ENCODE measurements at places on chromosomes 4 and X.

DNA sequence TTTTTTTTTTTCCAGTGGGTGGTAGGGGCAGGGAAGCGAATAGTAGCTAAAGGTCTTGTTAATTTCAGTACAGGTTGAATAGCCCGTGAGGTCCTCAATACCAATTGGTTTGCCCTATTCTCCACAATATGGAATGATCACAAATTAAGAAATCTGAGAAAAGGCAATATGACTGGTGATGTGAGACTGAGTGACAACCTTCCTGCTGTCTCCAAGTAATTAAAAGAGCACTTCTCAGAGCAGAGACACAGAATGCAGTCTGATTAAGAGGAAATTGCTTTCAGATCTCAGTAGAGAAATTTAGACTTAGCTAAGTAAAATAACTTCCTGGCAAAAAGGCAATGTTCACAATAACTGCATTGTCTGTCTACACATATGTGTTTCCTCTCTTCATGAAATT is 23.0 kb downstream of the GPR174 start:
- peak; percentile 27 for DNase-seq

- no peak for DNase-seq
Measured at GRCh38 chr4:98656886-98657285, 1.5 kb downstream of the TSPAN5 start.

DNA sequence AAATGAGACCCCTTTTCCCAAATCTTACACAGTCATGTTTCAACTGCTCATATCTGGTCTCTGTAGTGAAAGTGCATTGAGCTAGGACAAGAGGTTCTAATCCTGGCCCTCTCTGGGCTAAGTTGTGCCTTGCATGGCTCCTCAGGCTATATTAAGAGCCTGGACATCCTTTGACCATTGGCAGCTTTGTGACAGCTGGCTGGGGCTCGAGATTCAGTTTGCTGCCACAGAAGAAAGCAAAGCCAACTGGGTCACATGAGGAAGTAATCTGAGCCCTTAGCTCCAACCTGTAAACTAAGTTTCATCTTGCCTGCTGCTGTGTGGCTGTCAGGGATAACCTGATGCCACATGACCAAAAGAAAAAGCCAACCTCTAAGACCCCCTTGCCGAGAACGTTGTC is 51.8 kb upstream of the JADE1 start:
- no peak for DNase-seq

DNA sequence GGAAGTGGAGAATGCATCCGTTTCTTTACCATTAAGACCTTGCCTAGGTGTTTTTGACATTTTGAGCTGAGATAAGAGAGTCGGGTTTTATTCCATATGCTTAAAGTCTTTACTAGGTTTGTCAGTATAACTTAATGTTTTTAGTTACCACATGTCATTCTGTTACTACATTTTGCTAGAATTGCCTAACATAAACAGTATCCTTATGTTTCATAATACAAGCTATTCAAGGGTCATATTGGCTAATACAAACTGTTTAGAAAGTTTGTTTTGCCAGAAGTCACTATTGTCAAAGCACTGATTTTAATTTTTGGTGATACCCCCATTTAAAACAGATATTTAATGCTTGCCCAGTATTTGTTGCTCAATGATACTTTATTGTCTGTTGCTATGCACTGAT is 427.7 kb upstream of the MAGEB2 start:
- DNase-seq, result no peak

- no peak for DNase-seq
Measured at GRCh38 chrX:42616981-42617380, 161.0 kb downstream of the PPP1R2C start.

GRCh38 chrX:9501362-9501761 is 36.5 kb downstream of the TBL1X start:
- DNase-seq, result no peak

DNA sequence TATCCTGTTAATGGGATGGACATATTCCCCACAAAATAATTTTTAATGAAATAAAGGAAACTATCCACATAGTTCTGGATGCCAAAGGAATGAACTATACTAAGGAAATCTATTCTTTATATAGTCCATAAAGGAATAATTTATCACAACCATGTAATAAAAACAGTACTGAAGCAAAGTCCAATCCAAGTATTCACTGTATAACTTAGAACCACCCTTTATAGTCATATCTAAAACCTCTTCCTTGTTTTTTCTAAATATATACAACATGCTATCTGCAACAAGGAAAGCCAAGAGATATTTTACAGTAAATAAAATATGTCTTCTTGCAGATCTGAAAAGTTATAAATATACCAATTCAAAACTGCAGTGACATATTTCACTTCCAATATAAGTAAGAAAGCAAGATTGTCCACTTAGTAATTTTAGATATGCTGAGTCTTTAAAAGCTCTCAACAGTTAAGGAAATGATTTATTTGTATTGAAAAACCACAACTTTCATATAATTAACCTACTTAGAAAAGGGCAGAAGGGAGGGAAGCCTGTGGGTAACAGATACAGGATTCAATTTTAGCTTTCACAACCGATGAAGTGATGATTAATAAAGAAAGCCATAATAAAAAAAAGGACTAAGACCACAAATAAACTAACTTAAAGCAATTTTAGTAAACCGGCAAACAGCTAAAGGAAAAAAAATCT is 8.0 kb downstream of the NR3C2 start:
- DNase-seq, result no peak

DNA sequence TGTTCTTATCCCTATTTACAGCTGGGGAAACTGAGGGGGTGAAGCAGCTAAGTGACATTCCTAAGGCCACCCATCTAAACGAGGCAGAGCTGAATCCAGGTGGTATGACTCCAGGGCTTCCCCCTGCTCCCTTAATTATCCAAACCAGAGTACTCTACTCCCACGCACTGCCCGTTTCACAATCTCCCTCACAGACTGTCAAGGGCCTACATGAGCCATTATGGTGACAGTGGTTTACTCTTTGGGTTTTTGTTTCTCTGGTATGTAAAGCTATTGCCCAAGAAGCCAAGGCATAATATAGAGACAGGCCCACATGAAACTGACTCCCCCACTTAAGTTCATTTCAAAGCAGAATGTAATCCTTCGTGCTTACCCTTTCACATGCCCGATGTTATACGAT is 95.1 kb downstream of the NHS start:
- DNase-seq, result peak; percentile 4

- DNase-seq, result no peak
Measured at GRCh38 chr4:122766950-122767349, 34.4 kb downstream of the BBS12 start.

- DNase-seq, result no peak
Measured at GRCh38 chr4:159175989-159176375, 73.1 kb downstream of the RAPGEF2 start.

- DNase-seq, result no peak
Measured at GRCh38 chr4:145011636-145012035, 86.4 kb downstream of the ANAPC10 start.

DNA sequence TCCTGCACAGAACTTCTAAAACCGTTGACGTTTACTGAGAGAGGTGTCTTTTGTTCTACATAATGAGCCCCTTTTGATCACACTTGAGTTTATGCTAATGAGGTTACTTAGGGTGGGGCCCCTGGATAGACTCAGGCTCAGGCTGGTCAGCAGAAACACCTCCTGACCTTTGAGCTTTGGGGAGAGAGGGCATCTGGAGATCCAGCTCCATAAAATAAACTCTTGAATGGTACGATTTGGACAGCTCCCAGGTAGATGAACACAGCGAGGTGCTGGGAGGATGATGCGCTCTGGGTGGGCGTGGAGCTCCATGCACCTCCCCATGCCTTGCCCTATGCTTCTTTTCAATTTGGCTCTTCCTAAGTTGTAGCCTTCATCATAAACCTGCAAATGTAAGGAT is 52.0 kb downstream of the ENOPH1 start:
- DNase-seq, result no peak

- no peak for DNase-seq
Measured at GRCh38 chr4:153260553-153261300, 56.5 kb downstream of the TRIM2 start.

GRCh38 chr4:174056959-174057358 is 226.5 kb downstream of the FBXO8 start:
- no peak for DNase-seq

DNA sequence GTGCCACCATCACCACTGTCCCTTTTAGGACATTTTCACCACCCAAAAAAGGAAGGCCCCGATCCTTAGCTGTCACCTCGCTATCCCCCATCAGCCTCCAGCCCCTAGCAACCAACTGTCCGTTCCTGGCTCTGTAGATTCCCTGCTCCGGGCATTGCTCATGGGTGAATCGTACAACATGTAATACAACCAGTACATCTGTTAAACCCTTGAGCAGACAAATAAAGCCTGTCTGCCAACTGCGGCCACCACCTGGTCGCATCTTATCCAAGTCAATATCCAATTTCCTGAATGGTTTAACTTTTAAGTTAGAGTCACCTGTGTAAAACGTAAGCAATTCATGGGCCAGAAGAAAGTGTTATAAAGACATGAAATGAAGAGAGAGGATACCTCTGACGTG is 251.9 kb downstream of the AFAP1 start:
- DNase-seq, result no peak

DNA sequence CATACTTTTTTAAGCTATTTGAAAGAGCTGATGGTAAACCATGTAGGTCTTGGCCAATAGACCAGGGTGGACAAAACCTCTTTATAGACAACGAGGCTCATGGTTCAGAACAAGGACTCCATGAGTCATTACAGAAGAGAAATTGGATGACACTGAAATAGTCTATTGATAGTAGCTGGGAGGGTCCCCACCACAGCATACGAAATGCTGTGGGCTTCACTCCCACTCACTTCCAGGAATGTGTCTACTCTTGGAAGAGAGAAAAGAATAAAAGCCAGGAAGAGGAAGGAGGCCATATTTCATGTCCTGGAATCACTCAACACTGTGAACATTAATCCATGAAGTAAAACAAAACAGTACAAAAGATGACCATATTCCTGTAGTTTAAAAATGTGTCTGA is 82.3 kb upstream of the MXRA5 start:
- no peak for DNase-seq

DNA sequence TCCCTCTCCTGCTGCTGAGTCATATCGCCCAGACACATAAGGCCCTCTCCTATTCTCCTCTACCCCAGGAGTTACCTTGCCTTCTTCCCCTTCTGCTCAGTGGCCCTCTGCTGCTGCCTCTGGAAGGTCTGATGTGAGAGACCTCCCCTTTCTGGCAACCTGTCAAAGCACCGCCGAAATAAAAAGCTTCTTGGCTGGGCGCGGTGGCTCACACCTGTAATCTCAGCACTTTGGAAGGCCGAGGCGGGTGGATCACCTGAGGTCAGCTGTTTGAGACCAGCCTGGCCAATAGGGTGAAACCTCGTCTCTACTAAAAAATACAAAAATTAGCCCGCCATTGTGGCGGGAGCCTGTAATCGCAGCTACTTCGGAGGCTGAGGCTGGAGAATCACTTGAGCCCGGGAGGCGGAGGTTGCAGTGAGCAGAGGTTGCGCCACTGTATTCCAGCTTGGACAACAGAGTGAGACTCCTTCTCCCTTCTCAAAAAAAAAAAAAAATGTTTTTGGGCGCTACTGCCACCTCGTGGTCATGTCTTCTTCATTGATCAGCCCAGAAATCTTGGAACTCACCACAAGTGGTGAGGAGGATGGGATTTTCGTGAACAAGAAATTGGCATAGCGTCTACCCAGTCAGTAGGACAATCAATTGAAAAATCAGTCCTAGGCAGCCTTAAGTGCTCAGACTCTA is 8.6 kb upstream of the ZXDA start:
- DNase-seq, result peak; percentile 74

DNA sequence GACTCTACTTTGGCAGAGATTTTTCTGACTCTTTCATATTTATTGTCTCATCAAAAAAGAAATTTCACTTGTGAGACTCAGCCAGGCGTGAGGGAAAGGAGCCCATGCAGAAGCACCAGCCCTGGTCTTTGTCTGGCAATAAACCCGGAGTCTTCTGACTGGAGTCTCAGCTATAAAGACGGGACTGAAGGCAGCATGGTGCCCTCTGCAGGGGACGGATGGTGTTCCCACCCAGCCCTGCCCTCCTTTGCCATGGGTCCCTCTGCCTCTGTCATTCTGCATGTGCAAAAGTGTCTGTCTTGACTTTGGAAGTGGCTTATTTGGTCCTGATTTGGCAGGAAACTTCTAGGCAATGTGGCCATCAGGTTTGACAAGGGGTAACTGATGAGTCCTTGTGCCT is 14.2 kb downstream of the ZNF185 start:
- peak; percentile 52 for DNase-seq

GRCh38 chr4:145644699-145645098 is 25.5 kb downstream of the MMAA start:
- no peak for DNase-seq

DNA sequence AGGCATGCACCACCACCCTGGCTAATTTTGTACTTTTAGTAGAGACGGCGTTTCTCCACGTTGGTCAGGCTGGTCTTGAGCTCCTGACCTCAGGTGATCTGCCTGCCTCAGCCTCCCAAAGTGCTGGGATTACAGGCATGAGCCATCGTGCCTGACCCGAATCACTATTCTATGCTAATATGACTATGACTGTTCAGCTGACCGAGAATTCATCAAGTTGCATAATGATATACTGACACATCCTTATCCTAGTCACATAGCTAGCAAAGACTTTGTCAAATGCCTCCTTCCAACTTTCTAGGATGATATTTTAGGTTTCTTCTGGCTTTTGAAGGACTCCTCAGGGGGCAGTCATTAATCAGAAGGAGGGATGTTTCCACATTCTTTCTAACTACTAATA is 4.8 kb upstream of the GPM6B start:
- DNase-seq, result no peak

DNA sequence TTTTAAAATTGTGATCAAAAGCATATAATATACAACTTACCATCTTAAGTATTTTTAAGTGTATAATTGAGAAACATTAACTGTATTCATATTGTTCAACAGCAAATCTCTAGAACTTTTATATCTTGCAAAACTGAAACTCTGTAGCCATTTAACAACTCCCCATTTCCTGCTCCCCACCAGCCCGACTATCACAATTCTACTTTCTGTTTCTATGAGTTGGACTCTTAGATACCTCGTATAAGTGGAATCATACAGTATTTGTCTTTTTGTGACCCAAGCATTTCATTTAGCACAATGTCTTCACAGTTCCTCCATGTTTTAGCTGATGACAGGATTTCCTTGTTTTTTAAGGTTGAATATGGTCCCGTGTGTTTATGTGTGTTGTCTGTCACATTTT is 106.0 kb downstream of the LRBA start:
- DNase-seq, result no peak

- DNase-seq, result no peak
Measured at GRCh38 chrX:48165241-48165640, 31.4 kb downstream of the SSX5 start.

- no peak for DNase-seq
Measured at GRCh38 chrX:111615227-111615626, 65.7 kb upstream of the ALG13 start.

DNA sequence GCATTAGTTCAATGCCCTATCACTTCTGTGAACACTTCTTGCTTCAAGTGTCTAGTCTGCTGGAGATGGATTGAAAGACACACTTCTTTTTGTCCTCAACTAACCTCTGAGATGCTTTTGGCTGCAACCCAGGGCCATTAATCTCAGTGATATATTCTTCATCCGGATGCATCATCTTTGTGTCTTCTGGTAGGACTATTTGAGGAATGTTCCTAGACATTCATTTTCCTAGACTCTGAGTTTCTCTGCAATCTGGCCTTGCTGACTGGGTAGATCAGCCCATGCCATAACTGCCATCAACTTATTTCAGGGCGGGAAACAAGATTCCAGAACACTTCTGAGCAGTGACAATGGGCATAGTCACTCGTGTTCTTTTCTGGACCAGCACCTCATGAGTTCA is 329.4 kb downstream of the PDGFC start:
- DNase-seq, result no peak

GRCh38 chr4:118732591-118733330 is 47.6 kb downstream of the METTL14 start:
- no peak for DNase-seq
